G401 (cell line): ENCODE measurements at places on chromosomes 5 and 9. TPM values are rescaled to one million over a fixed set of nuclear protein-coding genes. Genes with fewer than 3 reads are reported as not detected.

ELOVL7 gene
- total RNA-seq: 34.8 and 37.3 TPM in 2 replicates

TUT7 gene
- total RNA-seq: 6.8 and 7.8 TPM in 2 replicates

TTC39B gene
- total RNA-seq: 2.3 and 2.6 TPM in 2 replicates

EGFLAM gene
- total RNA-seq: 0.55 TPM in 1 of 2 replicates, not detected in the other

CARD6 gene
- total RNA-seq: not detected in 2 replicates

CD14 gene
- total RNA-seq: not detected in 2 replicates

SLIT3 gene
- 0.03 TPM in 1 of 2 replicates, not detected in the other for total RNA-seq

LTC4S gene
- total RNA-seq: 7.1 and 9.4 TPM in 2 replicates

BAAT gene
- not detected in 2 replicates for total RNA-seq

DMRT3 gene
- not detected in 2 replicates for total RNA-seq

OR5C1 gene
- total RNA-seq: not detected in 2 replicates

OR1Q1 gene
- not detected in 2 replicates for total RNA-seq

ACER2 gene
- total RNA-seq: 2.3 and 5.2 TPM in 2 replicates

ANKRD31 gene
- total RNA-seq: 1.8 and 2.8 TPM in 2 replicates

ORM1 gene
- total RNA-seq: not detected in 2 replicates

FAXDC2 gene
- 7.9 and 10.3 TPM in 2 replicates for total RNA-seq

JAKMIP2 gene
- total RNA-seq: not detected in 2 replicates

PCDHGA6 gene
- 0.92 TPM in 1 of 2 replicates, not detected in the other for total RNA-seq

CPLANE1 gene
- total RNA-seq: 11.1 and 25.3 TPM in 2 replicates

PCDHGA5 gene
- 0.24 TPM in 1 of 2 replicates, not detected in the other for total RNA-seq

KCNT1 gene
- total RNA-seq: not detected in 2 replicates

GMCL2 gene
- total RNA-seq: 0.03 TPM in 1 of 2 replicates, not detected in the other

SCAMP1 gene
- total RNA-seq: 45.8 and 49.7 TPM in 2 replicates

PCA3 gene
- not detected in 2 replicates for total RNA-seq

TPPP gene
- 0.62 and 1.2 TPM in 2 replicates for total RNA-seq

PLPP7 gene
- 6.4 and 8.2 TPM in 2 replicates for total RNA-seq

KCNN2 gene
- not detected in 2 replicates for total RNA-seq

LRRC19 gene
- total RNA-seq: not detected in 2 replicates

CEP120 gene
- 9.7 and 24.0 TPM in 2 replicates for total RNA-seq

ANKRD18A gene
- total RNA-seq: 1.5 and 1.6 TPM in 2 replicates

HACD4 gene
- not detected in 2 replicates for total RNA-seq
